ENCODE measurements at places on chromosomes 4 and X.

- H3K27me3 ChIP-seq = peaks cover 9% of the 10 kb centered on the region
- no peak within 1 kb of the TSS for H3K4me3 ChIP-seq
- H3K36me3 ChIP-seq = no peaks in the 10 kb centered on the region
- DNase-seq = no peak
- H3K27ac ChIP-seq = no peak within 1 kb of the TSS
Measured at GRCh38 chrX:30215357-30215843, at the start of gene MAGEB2. MAGEB2 (plus strand) TSS chrX:30215563; CDS start chrX:30218581, 3,018 bp downstream.

- H3K27ac ChIP-seq = peak overlapping the region; percentile 87
- no peaks in the 10 kb centered on the region for H3K36me3 ChIP-seq
- no peak for DNase-seq
Measured at GRCh38 chr4:163493643-163494359, 689 bp upstream of the TMA16 start.

DNA sequence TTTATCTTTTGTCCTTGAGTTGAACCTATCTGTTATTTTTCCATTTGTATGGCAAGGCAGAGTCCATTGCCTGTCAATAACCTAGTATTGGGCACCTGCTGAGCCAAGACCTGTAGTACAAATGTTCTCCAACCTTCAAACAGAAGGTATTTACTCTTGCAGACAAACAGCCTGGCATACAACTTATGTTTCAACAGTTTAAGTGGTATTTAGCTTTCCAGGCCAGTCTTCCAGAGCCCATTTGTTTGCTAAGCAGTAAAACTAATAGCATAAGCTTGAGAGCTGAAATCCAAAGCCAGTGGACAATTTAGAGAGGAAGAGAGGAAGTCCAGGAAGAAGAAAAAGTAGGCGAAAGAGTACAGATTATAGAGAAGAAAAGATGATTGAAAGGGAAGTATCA, 979.3 kb downstream of the GLUD2 start:
- no peak overlapping the region for H3K27ac ChIP-seq
- peak; percentile 2 for DNase-seq
- no peaks in the 10 kb centered on the region for H3K27me3 ChIP-seq
- no peak overlapping the region for H3K4me3 ChIP-seq
- no peaks in the 10 kb centered on the region for H3K4me1 ChIP-seq

- H3K4me3 ChIP-seq = no peak overlapping the region
- no peak for DNase-seq
- H3K36me3 ChIP-seq = peaks cover 1% of the 10 kb centered on the region
- H3K27ac ChIP-seq = no peak overlapping the region
Measured at GRCh38 chrX:48705871-48706270, 9.3 kb downstream of the SUV39H1 start.

GRCh38 chr4:142846729-142847596, 862 bp upstream of the INPP4B start:
- peaks cover 6% of the 10 kb centered on the region for H3K27me3 ChIP-seq
- H3K4me1 ChIP-seq = no peaks in the 10 kb centered on the region
- H3K36me3 ChIP-seq = no peaks in the 10 kb centered on the region
- peak; percentile 52 for DNase-seq

GRCh38 chrX:44876086-44876485, 3.1 kb downstream of the KDM6A start:
- no peaks in the 10 kb centered on the region for H3K36me3 ChIP-seq
- H3K27me3 ChIP-seq = no peaks in the 10 kb centered on the region
- no peak overlapping the region for H3K4me3 ChIP-seq
- H3K4me1 ChIP-seq = peaks cover 6% of the 10 kb centered on the region
- no peak overlapping the region for H3K27ac ChIP-seq
- no peak for DNase-seq

- H3K27me3 ChIP-seq = peaks cover 40% of the 10 kb centered on the region
- no peak overlapping the region for H3K27ac ChIP-seq
- no peak for DNase-seq
- H3K36me3 ChIP-seq = no peaks in the 10 kb centered on the region
Measured at GRCh38 chr4:37450309-37450708, 205.8 kb downstream of the NWD2 start.

- no peak overlapping the region for H3K4me3 ChIP-seq
- no peak overlapping the region for H3K27ac ChIP-seq
- H3K4me1 ChIP-seq = no peaks in the 10 kb centered on the region
- DNase-seq = no peak
- H3K36me3 ChIP-seq = no peaks in the 10 kb centered on the region
Measured at GRCh38 chr4:37219242-37219641, 25.3 kb upstream of the NWD2 start.
